ENCODE measurements at places on chromosomes 1 and 21.

DNA sequence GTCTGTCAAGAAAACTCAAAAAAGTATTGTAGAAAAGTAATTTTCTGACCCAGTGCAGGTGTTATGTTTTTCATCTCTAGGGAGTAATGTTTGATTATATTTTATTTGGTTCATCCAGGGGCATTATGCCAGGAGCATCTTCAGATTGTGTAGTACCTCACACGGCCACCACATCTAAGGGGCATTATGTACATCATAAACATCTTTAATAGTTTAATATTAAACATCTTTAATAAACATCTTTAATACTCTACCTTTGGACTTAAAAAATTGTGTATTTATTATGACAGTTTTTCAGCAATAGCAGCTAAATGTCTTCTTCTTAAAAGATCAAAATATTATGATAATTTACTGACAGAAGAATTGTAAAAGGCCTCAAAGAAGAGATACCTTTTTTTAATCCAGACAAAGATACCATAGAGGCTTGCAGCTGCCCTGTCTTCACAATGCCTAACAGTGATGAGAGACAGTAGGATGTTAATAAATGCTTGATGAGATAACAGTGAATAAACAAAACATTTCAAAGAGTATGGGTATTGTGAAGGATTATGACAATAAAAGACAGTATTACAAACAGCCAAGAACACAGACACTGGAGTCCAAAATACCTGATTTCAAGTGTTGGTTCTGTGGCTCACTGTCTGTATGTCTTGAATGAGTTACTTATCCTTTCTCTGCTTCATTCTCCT, 240.9 kb upstream of the ADGRL2 start:
- DNase-seq: no peak

GRCh38 chr1:228500143-228500734, 13.1 kb downstream of the RNF187 start:
- no peak for DNase-seq

- no peak for DNase-seq
Observed at GRCh38 chr1:109479311-109479710, 4.4 kb upstream of the ATXN7L2 start.

DNA sequence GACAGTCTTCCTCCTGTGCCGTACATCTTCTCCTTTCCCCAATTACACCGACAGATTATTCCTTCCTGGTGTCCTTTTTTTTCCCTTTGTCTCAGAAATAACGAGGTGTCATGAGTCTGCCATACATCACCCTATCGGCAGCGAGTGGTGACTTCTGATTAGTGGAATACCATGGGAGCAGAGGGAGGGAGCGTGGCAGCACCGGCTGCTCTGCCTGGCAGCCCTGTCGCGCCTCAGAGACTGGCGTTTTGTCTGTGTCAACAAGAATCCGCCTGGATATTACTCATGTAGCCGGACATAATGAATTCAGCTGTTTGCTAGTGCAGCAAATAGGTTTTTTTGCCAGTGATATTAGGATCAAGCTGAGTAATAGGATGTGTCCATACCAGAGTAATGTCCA, 51.8 kb downstream of the UTP25 start:
- DNase-seq: no peak

- no peak for DNase-seq
Observed at GRCh38 chr1:110618668-110619067, 12.5 kb upstream of the KCNA2 start.

DNA sequence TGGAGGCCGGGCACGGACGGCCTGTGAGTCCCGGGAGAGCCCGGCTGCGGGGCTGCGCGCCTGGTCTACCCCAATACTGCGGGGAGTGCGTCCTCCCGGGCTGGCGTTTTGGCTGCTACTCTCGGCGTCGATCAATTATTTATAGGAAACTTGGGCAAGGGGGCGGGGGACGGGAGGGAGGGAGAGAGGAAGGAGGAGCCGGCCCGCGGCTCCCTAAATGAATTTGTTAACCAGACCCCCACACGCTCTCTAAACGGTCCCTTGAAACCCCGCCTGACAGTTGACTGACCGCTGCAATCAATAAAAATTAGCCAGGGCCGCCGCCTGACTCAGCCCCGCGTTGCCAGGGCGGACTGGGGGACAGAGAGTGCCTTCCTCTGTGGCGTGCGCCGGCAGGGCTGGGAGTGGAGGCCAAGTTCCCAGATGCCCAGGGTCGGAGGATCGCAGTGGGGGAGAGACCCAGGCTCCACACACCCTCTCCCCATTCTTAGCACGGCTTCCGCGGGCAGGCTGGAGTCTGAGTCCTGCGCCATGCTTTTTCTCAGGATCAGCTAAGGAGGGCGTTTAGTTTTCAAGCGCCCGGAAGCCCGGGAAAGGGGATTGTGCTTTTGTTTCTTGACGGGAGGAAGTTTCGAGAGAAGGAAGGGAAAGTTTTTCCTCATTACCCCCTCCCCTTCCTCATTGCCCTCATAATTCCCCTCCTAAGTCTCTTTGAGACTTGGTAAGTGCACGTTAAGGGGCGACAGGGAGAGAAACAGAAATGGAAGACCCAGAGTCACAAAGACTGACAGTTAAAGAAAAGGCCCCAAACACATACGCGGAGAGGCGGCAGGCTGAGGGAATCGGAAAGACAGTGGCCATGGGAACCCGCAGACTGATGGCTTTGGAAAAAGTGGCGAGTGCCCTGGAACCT, 6.2 kb downstream of the PAX7 start:
- no peak for DNase-seq

GRCh38 chr21:45168522-45168921, 94.1 kb downstream of the ADARB1 start:
- no peak for DNase-seq

DNA sequence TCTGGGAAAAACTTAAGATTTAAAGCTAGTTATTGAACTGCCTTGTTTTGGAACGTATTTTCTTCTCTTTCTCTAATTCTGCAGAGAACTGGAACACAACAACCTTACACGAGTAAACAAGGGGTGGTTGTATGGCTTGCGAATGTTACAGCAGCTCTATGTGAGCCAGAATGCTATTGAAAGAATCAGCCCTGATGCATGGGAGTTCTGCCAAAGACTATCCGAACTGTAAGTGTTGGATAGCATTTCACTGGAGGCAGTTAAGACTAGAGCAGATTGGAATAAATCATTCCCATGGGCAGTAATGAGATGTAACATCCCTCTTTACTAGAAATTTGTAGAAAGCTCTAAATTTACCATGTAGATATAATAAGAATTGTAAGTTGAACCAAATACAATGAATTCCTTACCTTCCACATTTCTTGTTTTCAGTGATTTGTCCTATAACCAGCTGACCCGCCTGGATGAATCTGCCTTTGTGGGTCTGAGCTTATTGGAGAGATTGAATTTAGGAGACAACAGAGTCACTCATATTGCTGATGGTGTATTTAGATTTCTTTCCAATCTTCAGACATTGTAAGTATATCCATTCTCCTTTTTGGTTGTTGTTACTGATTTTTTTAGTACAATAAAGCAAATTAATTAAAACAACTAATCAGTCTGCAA, 22.9 kb downstream of the LRIG2 start:
- no peak for DNase-seq

GRCh38 chr1:29864431-29865022, 628.2 kb downstream of the PTPRU start:
- DNase-seq: no peak

- DNase-seq: no peak
Observed at GRCh38 chr1:8083739-8084484, 57.8 kb upstream of the ERRFI1 start.

DNA sequence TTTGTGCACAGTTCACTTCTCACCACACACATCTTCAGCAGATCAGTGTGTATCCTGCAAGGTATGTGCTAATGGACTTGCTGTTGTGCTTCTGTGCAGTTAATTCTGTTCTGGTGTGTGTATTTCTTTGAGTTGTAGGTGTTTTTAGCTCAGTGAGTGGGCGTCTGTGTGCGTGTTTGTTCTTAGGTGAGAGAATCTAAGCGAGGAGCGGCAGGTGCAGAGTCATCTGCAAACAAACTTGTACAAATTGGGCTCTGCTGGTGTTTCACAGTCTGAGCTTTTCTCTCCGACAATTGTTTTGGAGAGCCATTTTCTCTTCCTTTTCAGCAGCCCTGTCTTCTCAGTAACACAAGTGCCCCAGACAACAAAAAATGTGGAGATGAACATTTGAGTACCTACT, 43.6 kb downstream of the ACP6 start:
- DNase-seq: no peak

GRCh38 chr1:204680461-204680860, 5.1 kb downstream of the LRRN2 start:
- no peak for DNase-seq

GRCh38 chr1:182060877-182061276, 635 bp downstream of the ZNF648 start:
- DNase-seq: no peak

- DNase-seq: no peak
Observed at GRCh38 chr1:109782927-109783326, 19.2 kb upstream of the EPS8L3 start.

DNA sequence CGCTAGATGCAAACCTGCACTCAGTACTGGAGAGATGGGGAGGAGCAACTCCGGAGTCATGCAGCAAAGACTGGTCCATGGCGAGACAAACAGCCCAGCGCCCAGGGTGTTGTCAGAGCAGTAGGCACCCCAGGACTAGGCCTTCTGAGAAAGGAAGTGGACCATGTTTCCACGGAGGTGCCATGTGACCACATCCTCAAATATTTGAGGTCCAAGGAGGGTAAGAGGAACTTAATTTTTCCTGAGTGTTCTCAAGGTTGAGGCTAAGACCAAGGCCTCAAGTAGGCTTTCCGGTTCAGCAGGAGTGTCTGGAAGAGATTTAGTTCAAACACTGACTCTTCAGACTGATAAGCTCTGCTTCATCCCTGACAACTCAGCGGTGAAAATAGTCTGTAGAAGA, 186.2 kb downstream of the RHOU start:
- DNase-seq: no peak
